ENCODE measurements at places on chromosomes 4 and X.

- DNase-seq, result no peak
These were observed 38.3 kb downstream of the RAPGEF2 start for GRCh38 chr4:159141193-159141592.

GRCh38 chrX:32530802-32531403 lies 680.4 kb downstream of the DMD start:
- no peak for DNase-seq

DNA sequence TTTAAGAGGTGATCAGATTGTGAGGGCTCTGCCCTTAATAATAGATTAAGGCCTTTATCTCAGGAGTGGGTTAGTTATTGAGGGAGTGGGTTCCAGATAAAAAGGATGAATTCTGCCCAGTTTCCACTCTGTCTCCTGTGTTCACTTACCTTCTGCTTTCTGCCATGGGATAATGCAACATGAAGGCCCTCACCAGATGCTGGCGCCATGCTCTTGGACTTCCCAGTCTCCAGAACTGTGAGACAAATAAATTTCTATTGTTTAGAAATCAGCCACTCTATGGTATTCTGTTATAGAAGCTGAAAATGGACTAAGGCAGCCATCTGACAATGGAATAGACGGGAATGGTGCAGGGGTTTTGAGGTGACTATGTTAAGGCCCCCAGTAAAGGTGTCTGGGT lies 6.9 kb upstream of the RELL1 start:
- no peak for DNase-seq

GRCh38 chrX:108148524-108148923 lies 56.9 kb downstream of the ATG4A start:
- DNase-seq, result no peak

DNA sequence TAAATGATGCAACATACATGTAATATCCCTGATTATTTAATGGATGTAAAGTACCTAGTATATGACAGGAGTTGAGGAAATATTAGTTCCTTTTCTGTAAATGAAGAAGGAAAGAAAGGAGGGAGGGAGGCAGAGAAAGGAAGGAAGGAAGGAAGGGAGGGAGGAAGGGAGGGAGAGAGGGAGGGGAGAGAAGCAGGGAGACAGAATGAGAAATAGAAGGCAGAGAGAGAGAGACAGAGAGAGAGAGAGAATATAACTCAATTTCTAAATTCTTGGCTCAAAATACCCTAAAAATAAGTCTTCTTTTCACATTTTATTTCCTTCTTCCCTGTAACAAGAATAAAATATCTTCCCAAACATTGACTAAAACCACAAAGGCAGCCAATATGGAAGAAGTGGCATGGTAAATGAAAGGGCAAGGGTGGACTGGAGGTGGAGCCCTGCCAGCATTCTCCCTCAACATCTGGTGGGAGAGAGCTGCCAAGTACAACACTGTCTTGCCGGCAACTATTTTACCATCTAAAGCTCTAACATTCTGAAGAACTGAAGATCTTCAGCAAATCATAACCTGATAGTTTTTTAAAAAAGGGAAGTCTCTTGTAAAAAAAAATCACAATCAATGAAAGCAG lies 245.1 kb downstream of the PPP3CA start:
- no peak for DNase-seq

DNA sequence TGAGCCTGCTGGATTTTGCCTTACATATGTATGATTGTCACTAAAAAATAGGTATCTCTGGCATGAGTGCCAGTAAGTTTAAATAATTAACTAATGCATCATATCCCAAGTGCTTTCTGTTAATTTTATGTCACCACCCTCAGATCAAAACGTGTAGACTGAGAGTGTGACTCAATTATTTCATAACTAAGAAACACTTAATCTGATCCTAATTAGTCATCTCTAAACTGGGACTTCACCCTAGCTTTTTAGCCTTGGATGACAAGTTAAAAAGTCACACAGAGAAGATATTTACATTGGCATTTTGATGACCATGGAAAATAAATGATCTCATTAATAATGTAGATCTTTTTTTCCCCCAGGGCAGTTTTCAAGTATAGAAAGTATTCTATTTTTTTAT lies 23.1 kb upstream of the SLC6A14 start:
- DNase-seq, result no peak

Data from stimulated activated CD4-positive, alpha-beta T cell treated with anti-CD3 and anti-CD28 coated beads, Interleukin-4, amount 100 ng/mL, for 48 hours (primary cell).